COLO829 (cell line): ENCODE measurements at places on chromosomes 13 and 19.
A peak's percentile ranks its signal among the peaks of the same experiment; 100 is the strongest.

- DNase-seq = no peak
Observed at GRCh38 chr13:26246154-26246553, 7.8 kb upstream of the CDK8 start.

GRCh38 chr19:27972291-27973040 is 1240.5 kb downstream of the UQCRFS1 start:
- peak; percentile 65 for DNase-seq

- DNase-seq = no peak
Observed at GRCh38 chr19:11674067-11674492, 64.7 kb downstream of the ZNF823 start.

- DNase-seq = no peak
Observed at GRCh38 chr13:111882351-111882750, 184.6 kb upstream of the SOX1 start.

- DNase-seq = no peak
Observed at GRCh38 chr19:12899891-12900518, 9.0 kb downstream of the GCDH start.

DNA sequence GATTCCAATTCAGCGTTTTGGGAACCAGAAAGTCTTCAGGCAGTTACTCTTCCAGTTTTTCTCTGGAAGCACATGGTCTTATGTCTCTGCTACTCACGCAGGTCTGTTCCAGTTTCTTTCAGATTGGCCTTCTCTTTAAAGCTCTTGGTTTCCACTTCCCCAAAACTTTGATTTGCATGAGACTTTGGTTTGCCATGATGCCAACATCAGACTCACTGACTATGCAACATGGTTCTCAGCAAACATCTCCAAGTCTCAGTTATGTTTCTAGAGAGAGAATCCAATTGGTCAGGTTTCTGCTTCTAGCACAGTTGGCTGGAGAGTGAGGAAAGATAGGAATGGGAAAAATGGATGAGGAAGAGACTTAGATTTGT is 3.1 kb downstream of the AKAP11 start:
- DNase-seq = no peak

DNA sequence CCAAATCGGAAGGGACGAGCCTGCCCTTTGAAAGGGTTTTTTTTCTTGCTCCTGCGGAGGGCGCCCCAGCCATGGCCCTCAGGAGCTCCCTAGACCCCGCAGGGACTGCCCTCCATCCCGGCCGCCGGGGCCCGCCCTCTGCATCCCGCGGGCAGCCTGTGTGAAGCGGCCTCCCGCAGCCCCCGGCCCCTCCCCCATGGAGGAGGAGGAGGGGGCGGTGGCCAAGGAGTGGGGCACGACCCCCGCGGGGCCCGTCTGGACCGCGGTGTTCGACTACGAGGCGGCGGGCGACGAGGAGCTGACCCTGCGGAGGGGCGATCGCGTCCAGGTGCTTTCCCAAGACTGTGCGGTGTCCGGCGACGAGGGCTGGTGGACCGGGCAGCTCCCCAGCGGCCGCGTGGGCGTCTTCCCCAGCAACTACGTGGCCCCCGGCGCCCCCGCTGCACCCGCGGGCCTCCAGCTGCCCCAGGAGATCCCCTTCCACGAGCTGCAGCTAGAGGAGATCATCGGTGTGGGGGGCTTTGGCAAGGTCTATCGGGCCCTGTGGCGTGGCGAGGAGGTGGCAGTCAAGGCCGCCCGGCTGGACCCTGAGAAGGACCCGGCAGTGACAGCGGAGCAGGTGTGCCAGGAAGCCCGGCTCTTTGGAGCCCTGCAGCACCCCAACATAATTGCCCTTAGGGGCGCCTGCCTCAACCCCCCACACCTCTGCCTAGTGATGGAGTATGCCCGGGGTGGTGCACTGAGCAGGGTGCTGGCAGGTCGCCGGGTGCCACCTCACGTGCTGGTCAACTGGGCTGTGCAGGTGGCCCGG is 815 bp downstream of the MAP3K10 start:
- no peak for DNase-seq

DNA sequence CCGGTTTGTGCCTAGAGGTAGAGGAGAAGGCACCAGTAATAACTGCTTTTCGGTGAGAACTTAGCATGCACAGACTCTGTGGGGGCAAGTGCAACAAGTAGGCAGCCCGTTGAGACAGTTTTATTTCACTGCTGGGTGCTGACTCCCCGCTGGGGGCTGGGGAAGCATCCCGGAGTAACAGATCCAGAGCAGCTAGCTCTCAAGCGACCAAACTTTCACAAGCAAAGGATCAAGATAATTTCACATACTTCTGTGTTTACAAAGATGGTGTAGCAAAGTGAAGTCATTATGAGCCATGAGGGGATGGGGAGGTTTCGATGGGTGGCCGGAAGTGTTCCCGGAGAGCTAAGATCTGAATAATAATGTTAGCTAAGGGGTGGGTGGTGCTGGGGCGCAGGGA is 2.8 kb downstream of the NACC1 start:
- DNase-seq = no peak

GRCh38 chr13:49584771-49585182 is 581 bp downstream of the RCBTB1 start:
- no peak for DNase-seq

GRCh38 chr19:38663156-38663651 is 15.8 kb downstream of the ACTN4 start:
- no peak for DNase-seq

DNA sequence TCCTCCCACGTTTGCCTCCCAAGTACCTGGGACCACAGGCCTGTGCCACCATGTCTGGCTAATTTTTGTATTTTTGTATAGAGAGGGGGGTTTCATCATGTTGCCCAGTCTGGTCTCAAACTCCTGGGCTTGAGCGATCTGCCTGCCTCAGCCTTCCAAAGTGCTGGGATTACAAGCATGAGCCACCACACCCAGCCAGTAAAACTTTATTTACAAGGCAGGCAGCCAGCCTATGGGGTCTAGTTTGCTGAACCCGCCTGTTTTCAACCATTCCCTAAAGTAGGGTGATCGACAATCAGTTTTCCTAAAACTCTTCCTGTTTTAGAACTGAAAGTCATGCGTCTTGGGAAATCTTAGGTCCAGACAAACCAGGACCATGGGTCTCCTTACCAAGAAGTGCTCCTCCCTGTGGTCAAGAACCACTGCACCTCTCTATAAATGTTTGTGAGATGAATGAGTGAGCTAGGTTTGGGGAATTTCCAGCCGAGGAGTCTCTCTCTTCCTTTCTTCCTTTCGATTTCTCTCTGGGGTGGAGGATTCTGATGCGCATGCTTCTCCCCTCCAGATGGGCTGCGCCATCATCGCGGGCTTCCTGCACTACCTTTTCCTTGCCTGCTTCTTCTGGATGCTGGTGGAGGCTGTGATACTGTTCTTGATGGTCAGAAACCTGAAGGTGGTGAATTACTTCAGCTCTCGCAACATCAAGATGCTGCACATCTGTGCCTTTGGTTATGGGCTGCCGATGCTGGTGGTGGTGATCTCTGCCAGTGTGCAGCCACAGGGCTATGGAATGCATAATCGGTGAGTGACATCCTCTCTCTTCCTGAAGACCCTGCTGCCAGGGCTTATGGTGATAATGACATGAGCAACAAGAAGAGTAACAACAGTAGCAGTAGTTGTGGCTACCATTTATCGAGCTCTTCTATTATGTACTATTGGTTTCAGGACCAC is 38.7 kb downstream of the ADGRE1 start:
- no peak for DNase-seq

DNA sequence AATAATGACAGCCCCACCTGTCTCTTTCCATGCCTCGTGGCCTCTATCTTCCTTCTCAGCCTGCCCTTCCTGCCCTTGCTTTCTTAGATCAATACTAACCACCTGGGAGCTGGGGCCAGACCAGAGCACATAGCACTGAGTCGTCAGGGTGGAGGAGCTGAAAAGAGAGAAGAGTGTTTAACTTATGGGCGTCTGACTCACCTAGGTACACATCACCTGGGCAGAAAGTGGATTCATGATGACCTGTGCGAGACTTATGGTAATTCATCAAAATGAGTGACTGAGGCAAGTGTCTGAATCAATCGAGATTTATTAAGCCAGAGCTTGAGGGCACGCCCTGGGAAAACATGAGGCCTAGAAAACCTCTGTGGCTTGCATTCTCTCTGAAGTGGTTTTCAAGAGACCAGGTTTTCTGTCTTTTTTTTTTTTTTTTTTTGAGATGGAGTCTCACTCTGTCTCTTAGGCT is 19.2 kb downstream of the CEACAM6 start:
- DNase-seq = no peak

DNA sequence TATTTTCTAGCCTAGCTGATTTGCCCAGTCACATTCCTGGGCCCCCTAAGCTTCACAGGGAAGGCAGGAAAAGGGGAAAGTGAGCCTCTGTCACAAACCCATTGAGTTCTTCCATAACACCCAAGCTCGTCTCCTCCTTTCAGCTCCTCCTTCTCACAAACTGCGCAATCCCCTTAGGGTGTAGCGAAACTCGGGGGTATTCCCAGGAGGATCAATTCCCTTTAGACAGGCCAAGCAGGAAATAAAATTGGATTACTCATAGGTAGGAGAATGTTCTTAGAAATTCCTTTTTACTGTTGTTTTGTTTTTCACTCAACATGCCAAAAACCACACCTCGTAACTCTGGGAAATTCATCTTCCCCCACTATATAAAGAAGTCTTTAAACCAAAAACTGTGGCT is 139.3 kb downstream of the IRS2 start:
- peak; percentile 35 for DNase-seq

DNA sequence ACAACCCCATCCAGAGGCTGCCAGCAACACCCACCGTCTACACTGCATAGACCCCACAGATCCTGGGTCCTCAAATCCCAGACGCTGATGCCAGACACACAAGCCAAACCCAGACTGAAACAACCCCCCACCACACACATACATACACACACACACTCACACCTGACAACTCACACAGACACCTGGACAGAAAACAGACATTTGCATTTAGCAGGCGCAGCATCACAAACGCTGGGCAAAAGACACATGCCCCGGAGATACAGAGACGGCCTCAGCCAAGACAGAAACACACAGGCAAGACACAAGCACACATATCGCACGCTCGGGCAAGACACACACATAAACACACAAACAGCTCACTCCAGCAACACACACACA is 1.3 kb downstream of the BBC3 start:
- no peak for DNase-seq

DNA sequence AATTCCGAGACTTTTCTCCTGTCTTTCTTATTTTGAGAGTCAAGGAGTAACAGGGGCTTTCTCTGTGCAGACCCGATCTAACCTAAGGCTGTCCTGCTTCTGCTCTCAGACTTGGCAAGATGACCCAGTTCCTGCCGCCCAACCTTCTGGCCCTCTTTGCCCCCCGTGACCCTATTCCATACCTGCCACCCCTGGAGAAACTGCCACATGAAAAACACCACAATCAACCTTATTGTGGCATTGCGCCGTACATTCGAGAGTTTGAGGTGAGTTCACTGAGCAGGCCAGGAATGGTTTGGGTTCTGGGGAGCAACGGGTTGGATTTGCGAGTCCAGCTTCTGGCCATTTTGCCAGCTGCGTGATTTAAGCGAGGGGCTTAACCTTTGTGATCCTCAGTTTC is 1.0 kb downstream of the SNRNP70 start:
- no peak for DNase-seq

DNA sequence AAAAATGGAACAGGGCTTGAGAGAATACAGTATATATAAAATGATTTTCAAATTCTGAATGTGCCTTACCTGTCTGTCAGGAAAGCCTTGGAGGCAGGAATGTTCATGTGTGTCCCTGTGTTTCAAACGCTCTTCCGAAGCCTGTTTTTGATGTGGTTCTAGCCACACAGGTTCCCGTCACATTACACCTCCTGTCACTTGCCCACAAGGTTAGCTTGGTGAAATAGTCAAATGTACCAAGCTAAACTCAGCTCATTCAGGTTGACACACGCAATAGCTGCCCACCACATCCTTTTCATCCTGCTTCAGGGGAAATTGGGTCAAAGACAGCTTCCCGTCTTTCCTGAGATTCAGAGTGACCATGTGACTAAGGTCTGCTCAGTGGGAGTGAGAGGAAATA is 574.0 kb downstream of the EFNB2 start:
- no peak for DNase-seq

DNA sequence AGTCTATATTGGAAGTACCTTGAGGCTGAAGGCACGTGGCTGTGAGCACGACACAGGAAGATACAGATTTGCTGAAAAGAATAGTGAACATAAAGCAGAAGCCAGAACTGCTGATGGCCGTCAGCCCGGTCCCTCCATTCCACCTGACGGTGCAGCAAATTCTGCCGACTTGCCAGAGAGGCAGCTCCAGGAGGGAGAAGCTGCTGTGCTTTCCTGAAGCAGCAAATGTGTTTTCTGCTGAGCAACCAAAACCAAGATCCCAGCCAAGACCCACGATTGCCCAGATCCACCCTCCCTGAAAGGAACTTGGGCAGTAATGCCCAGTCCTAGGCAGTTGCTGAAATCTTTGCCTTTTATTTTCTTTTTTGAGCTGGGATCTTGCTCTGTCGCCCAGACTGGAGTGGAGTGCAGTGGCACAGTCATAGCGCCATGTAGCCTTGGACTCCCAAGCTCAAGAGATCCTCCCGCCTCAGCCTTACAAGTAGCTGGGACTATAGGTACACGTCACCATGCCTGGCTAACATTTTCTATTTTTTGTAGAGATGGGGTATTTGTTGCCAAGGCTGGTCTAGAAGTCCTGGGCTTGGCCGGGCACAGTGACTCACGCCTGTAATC is 7.0 kb upstream of the RCN3 start:
- DNase-seq = no peak

DNA sequence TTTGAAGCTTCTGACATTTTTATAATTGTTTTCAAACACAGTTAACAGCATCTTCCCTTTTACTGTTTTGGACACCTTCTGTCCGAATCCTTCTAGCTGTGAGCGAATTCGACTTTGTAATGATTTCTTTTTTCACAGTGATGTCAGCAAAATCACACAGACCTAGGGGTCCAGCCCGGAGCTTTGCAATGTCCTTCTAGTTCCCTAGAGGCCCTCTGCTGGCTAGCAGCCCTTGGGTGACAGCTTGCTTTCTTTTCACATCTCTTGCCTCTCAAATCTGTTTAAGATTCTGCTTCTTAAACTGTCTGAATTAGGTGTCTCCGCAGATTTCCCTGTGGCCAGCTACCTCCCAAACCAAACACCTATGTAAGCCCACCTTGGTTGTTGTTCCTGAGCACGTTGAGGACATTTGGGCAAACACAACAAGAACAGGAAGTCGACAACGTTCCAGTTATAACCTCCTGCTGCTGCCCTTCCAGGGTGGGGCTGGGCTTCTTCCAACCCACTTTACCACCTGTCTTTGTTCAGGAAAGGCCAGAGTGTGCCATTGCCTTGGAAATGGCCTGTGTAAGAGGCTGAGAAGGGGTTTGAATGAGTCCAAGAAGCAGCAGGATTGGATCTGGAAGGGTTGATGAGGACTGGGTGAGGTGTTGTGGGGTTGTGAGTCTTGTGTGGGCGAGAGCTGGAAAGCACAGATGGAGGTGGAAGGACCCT is 123.1 kb downstream of the ATP8A2 start:
- DNase-seq = no peak

GRCh38 chr19:51712461-51713081 is 11.2 kb downstream of the HAS1 start:
- DNase-seq = no peak

GRCh38 chr19:14775869-14776586 is 2.3 kb downstream of the ADGRE2 start:
- DNase-seq = no peak
